ENCODE measurements at places on chromosomes 3 and 15.

DNA sequence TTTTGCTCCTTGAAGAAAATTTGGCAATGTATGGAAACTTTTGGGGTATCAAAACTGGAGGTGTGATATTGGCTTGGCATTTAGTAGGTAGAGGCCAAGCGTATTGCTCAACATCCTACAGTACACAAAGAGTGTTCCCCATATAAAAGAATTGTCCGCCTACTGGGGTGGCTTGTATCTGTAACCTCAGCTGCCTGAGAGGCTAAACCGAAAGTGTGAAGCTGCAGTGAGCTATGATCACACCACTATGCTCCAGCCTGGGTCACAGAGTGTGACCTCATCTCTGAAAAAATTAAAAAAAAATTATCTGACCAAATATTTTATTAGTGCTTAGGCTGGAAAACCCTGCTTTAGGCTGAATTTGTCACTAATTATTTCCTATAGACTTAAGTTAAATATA is 483.9 kb downstream of the PYDC2 start:
- DNase-seq = no peak

GRCh38 chr3:184908859-184909258 is 96.9 kb downstream of the VPS8 start:
- DNase-seq = no peak

GRCh38 chr15:80163217-80163616 is 10.4 kb downstream of the FAH start:
- no peak for DNase-seq

GRCh38 chr15:52086011-52086786 is 26.4 kb downstream of the BCL2L10 start:
- DNase-seq = no peak

GRCh38 chr3:179181993-179182551 is 33.9 kb downstream of the PIK3CA start:
- DNase-seq = no peak

DNA sequence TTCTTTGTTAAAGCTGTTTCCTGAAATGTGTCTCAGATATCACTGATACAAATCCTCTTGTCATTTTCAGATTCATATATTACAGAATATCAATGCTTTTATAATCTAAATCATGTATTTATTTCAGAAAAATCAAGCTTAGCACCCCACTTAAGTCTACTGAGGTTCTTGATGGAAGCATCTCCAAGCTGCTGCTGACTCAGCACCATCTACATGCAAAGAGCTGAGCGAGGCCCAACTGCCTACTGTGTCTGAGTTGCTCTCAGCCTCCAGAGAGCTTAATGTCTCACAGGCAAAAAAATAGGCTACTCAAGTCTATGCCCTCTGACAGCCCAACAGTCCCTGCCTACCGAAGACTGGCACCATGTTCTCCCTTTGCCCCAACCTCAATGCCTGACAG is 29.2 kb upstream of the STIMATE start:
- no peak for DNase-seq

DNA sequence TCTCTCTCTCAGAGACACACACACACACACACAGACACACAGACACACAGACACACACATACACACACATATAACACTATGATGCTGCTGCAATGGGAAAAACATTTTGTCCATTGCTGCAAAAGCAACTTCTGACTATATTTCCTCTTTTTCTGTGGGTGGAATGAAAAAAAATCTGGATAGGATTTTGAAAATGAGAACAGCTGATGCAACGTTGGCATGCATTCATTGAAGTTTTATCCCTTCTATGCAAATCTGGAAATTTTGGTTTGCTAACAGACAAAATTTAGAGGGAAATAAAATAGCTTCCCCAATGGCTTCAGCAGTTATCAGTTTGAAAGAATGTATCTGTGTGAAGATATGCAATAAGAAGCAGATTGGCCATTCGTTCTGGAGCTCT is 763.4 kb upstream of the GRM7 start:
- no peak for DNase-seq

DNA sequence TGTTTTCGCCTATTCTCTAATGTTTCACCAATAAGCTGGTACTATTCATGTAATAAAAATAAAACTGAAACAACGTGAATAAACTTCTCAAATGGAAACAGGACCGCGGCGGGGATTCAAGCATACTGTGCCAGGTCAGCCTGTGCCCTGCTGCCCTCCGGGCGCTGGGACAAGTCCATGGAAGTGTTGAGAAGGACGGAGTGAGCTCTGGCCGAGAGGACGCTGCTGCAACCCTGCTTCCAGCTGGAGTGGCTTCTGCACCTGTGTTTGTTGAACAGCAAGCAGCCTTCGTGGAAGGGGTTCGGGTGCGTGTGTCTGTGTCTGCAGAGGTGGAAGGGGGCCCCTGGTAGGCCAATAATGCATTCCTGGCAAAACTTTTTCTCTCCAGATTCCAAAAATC is 50.0 kb upstream of the PCSK6 start:
- no peak for DNase-seq

GRCh38 chr3:46844397-46844796 is 18.8 kb downstream of the MYL3 start:
- no peak for DNase-seq

DNA sequence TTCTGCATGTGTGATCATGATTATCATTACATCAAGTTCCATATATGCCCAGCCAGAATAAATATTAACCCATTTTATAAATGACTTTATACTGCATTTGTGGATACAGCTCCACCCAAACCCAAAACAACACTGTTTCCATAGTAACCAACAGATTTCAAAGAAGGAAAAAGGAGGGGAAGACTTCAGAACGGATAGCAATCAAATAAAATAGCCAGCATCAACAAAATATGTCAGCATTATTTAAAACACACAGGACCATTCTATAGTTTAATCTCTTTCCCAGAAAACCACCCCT is 114.4 kb downstream of the FOXP1 start:
- no peak for DNase-seq
